Hepatic stellate cell (primary cell): ENCODE measurements at places on chromosomes 2 and 18.
A peak's percentile ranks its signal among the peaks of the same experiment; 100 is the strongest.

GRCh38 chr2:160582490-160583145 is 89.0 kb upstream of the RBMS1 start:
- DNase-seq = peak; percentile 32

- DNase-seq = no peak
Observed at GRCh38 chr2:107259408-107260195, 373.6 kb upstream of the ST6GAL2 start.

DNA sequence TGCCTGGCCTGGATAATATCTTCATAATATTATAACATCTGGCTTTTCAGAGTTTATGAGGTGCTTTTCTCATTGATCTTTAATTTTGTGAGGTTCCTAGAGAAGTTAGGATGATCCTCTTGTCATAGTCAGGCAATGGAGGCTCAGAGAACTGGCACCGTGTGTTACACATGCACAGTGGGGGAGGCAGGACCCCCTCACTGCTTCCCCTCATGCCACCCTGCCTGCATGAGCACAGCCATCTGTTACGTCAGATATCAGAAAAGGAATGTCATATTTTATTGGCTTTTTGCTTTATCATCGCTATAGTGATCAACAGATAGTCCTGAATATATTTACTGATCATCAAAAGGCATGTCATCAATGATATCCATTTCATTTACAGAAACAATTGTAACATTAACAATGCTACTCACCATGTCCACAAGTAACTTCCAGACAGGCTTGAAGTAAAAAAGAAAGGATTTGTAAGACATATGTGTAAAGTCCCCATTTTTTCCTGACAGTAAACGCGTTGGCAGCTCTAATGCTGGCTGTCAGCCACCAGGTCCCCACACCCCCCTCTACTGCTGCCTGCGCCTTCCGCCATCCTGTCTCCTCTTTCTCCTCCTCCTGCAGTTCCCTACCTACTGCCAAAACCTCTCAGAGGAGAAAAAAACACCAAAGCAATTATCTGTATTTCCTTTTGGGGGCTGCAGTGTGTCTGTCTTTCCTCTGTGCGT is 18.8 kb downstream of the ENOSF1 start:
- no peak for DNase-seq

GRCh38 chr2:162220368-162220767 is 22.9 kb downstream of the FAP start:
- no peak for DNase-seq

- DNase-seq = no peak
Observed at GRCh38 chr2:108970369-108970768, 18.7 kb downstream of the EDAR start.

DNA sequence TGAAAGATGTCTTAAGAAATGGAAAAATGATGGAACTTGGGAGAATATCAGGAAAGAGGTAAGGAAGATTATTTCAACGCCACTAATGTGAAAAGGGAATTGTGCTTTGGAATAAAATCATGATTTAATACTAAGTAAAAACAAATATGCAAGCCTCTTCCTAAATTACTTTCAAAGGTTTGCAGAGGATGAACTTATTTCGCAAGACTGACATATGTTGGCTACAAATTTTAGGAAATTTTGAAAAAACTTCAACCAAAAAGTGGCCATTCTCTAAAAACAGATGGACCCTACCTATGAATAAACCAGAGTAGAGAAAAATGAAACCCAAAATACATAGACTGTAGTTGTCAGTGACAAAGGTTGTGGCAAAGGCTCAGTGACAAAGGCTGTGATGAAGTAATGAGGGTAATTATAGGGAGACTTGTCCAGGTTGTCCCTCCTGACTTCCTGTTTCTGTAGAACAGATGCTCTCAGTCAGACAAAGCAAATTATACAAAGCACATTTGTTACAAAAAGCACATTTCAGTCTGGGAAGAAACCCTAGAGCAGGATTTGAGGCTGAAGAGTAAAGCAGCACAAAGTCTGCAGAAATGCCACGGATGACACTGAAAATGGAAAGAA is 39.5 kb downstream of the SFT2D3 start:
- DNase-seq = no peak

DNA sequence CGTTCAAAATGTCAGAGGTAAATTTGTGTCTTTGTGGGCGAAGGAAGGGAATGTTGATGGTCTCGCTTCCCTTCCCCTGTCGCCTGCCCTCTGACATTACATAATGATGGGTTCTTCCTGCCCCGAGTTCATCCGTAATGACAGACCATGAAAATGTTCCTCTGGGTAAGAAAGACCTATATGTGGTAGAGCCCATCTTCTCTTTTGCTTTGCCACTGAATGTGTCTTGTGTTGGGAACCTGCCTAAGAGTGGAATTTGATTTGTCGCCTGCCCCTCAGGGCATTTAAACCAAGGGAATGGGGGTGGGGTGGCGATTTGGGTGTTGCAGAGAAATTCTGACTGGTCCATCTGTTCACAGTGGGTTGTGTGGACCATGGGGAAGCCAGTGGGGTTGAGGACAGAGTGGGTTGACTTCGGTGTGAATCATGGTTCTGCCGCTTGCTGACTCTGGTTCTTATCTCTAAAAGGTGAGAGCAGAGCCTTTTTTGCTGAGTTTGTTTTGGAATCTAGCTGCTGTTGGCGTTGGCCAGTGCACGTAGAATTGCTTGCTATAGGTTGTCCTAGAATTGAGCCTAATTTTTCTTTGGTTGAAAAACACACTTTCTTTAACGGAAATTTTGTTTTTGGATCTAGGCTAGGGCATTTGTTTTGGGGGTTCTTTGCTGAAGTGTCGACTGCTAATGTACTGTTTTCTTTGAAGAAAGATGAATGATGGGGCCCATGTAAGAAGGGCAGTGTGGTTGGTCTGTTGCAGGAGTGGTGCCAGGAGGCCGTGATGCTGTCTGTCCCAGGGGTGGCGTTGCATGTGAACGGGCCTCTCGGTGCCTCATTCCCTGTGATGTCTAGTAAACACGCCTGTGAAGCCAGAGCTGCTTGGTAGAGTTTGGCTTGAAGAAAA is 1.3 kb downstream of the INPP4A start:
- DNase-seq = no peak

GRCh38 chr2:233081232-233081730 is 21.1 kb downstream of the INPP5D start:
- DNase-seq = no peak

DNA sequence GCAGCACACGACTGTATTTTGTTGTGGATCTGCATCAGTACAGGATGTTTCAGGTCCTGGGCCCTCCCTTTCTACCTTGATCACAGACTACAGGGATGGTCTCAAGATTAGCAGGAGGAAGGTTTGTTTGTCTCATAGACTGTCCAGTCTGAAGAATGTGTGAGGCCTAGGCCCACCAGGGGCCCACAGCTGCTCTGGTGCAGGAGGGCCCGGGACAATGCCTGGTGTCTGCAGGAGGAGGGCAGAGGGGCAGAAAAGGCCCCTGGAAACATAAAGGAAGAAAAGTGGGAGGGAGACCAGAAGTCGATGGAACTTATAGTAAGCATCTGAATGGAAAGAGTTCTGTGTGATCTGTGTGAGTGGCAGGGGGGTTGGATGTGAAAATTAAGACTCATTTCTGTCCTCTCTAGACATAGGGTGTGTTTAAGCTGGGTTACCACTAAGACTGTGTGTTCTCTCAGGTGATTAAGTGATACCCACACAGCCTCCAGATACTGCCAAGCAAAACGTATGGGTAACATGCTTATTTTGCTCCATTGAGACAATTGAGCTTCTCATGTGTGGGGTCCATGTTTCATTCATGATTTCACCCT is 33.4 kb upstream of the LPIN2 start:
- DNase-seq = no peak

DNA sequence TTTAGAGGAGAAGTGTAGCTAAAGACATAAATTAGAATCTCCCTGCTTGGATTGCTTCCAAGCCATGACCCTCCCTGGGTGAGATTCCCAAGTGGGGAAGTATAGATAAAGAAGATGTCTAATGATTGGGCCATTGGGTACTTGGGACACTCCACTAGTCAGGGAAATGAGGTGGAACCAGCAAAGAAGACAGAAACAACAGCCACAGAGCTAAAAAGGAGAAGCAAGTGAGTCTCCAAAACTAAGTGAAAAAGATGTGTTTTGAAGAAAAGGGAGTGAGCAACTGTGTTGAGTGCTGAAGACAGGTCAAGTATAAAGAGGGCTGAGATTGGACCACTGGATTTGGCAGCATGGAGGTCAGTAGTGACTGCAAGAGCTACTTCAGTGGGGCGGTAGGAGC is 276.7 kb upstream of the STON1 start:
- no peak for DNase-seq

DNA sequence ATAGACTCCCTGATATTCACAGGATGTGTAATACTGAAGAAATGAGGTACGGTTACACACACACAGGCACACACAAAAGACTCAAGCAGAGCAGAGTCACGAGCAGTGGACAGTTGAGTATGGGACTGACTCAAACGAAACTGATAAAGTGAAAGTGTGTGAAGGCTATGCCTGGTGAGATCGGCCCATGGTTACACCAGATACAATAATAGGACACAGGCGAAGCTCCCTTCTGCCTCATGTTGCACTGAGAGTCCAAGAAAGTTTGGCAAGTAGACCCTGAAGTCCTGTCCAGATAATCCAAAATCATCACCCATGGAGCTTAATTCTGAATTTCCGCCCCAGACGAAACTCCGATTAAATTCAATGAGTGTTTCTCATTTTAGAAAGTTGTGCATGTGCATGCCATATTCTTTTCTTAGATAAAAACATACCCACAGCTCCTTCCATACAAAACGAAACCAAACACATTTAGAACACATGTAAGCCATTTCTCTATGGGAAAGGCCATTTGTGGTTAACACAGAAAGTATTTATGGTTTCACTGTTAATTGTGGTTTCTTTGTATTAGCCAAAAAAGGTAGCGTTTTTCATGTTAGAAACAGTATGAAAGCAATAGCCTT is 567.6 kb downstream of the PLCL1 start:
- DNase-seq = peak; percentile 12

- DNase-seq = peak; percentile 76
Observed at GRCh38 chr2:72893594-72894319, 6.5 kb downstream of the SPR start.

DNA sequence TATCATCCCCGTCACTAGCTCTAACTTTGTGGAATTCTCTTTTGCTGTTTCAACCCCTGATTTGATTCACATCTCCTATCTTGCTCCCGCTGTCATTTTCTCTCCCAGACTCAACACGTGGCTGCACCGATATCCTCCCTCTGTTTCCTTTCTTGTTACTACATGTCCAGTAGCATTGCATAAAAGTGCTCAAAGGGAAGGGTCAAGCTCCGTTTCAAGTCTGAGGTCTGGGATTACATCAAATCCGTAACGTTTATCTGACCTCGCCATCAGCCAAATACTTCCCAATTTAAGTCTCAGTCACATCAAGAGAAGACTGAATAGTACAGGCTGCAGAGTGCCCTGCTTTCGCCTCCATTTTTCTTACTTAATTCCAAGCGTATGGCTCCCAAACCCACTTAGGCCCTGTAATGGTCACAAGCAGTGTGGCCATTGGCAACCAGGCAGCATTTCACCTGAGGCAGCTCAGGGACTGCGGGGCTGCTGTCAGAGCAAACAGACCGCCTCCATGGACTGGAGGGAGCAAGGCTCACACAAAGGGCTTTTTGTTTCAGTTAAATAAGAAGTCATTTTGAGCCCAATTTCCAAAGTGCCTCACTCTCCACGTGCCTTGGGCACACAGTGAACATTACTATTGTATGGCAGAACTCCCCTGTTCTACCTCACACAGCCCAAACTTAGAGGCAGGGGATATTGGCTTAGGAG is 217.8 kb downstream of the BCL11A start:
- no peak for DNase-seq

DNA sequence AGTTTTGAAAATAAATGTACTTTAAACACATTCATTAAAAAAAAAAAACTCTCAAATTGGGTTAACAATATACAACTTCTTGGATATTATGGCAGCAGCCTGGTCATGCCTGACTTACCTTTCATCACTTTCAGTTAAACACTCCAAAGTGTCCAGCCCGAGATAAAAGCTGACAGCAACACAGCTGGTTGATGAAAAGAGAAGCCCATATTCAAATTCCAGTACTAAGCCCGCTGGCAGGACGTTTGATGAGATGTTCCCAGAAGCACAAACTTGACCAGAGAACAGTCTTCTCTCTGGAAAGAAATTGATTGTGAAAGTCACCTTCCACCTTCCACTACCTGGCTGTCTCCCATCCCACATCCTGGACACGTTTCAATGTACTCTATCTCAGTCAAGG is 586.3 kb downstream of the TDRD15 start:
- DNase-seq = no peak

DNA sequence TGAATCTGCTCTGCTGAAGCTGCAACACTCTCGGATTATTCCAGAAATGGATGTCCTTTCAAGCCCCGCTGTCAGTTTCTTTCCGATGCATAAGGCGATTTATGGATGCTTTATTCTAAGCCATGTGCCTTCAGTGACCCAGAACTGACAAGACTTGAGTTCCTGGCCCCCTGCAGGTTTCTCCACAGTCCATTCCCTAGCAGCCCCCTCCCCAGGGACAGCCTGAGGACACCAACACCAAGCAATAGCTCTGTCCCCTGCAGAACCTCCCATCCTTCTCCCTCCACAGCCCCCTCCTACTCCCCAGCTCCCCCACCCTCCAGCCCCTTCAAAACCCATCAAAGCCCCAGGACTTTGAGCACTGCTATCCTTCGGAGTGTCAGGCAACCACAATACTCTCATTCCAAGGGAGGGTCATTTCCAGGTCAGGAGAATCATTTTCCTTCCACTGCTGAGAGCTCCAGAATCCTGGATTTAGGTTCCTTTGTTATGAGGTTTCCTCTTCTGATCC is 24.6 kb upstream of the SPP2 start:
- no peak for DNase-seq

- peak; percentile 41 for DNase-seq
Observed at GRCh38 chr2:27182346-27182745, 29.5 kb upstream of the ATRAID start.

- no peak for DNase-seq
Observed at GRCh38 chr2:58377181-58377580, 136.1 kb upstream of the FANCL start.

GRCh38 chr2:201362396-201362795 is 5.3 kb upstream of the FLACC1 start:
- no peak for DNase-seq
